ENCODE measurements at places on chromosomes 12 and 14.

- no peak for DNase-seq
Measured at GRCh38 chr12:25131270-25131669, 63.7 kb downstream of the DNAI7 start.

DNA sequence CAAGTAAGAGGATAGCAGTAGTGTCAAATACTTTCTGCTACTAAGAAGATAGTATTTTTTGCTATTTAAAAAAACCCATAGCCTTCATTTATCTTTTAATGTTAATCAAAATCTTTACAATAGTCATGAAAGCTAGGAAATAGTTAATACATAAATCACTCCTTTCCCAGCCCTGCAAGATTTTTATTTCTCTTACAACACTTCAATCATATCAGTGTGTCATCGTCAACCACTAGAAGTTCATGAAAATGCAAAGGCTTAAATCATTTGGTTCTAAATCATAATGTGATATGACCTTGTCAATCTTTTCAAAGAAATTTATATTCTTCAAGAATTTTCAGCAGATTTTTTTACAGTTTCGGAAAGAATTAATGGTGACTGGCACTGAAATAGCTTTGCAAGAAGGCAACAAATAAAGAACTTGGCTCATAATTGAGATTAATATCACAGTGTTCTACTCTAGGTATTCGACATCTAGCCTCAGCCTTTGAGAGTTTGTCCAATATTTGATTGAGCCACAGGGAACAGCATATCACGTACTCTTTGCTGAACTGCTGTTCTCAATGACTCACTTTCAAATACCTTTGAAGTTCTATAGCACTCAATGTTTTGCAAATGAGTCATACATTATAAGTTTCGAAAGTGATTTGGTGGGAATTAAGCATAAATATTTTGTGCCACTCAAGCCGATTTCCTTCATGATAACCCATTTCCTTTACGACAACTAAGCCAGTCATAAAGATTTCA lies 384.0 kb upstream of the FOXG1 start:
- no peak for DNase-seq

GRCh38 chr14:76937181-76938091 lies 91.1 kb downstream of the IRF2BPL start:
- DNase-seq, result no peak

DNA sequence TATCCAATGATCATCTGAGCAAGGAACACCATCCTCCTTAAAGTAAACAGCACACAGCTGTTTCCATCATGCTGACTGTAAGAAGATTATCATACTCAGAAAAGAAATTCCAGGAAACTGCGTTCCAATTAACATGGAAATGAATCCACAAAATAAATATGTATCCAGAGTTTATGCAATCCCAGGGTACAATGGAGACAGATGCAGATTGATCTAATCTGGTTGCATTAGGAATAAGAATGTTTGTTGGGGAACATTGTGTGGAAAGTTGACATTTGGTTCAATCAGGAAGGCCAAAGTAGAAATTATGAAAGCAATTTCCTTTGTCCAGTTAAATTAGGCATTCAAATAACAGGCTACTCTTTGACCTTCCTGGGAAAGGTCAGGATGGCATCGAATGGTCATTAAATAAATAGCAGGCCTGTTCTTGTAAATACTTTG lies 236.9 kb upstream of the AMIGO2 start:
- no peak for DNase-seq

DNA sequence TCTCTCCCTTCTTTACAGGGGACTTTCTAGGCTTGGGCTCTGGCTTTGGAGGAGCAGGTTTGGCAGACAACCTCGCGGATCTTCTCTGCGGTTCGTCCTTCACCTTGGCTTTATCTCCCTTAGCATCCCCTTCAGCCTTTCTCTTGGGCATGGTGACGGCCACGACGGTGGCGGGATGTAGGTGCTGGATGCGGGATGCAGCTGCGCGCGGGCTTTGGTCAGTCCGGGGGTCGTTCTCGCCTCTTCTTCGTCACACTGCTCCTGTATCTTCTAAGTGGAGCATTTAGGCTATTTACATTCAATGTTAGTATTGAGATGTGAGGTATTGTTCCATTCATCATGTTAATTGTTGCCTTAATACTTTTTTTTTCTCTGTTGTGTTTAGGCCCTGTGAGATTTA lies 217.2 kb upstream of the STXBP6 start:
- no peak for DNase-seq

GRCh38 chr12:82027612-82028011 lies 268.5 kb upstream of the PPFIA2 start:
- DNase-seq, result no peak

GRCh38 chr12:116284396-116284795 lies 6.9 kb upstream of the MED13L start:
- DNase-seq, result no peak

GRCh38 chr14:29529418-29529817 lies 398.2 kb downstream of the PRKD1 start:
- DNase-seq, result no peak
